ENCODE measurements at places on chromosomes 11 and 22.

- DNase-seq = no peak
Measured at GRCh38 chr11:69726019-69726418, 22.2 kb upstream of the FGF19 start.

GRCh38 chr11:83542861-83543260 is 256.7 kb upstream of the CCDC90B start:
- no peak for DNase-seq

DNA sequence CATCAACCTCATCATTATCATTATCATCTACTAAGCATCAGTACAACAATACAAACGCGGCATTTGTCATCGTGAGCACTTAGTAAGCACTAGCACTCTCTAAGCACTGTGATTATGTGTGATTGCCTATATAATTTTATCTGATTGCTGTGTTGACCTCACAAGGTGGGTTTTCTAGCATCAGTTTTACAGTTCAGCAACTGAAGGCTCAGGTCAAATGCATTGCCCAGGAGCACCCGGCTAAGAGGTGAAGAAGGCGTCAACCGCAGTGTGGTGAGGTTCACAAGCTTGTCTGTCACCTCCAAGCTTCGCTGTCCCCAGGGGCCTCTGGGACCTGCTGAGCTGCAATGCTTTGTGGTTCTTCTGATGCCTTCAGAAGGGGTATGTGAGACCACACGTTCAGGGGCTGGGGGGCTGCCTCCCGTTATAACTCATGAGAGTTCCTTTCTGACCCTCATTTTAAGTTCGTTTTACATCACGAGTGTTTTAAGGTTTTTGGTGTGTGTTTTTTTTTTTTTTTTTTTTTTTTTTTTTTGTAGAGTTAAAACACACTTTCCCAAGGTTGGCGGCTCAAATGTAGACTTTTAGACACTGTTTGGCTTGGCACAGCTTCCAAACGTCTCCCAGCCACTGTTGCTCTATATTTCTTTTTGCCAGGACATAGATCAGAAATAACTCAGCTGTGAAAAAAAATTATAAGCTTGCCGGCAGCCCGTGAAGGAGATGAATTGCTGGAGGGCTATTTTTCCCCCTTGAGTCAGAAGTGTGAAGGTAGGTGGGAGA is 33.8 kb upstream of the SCUBE1 start:
- DNase-seq = no peak

DNA sequence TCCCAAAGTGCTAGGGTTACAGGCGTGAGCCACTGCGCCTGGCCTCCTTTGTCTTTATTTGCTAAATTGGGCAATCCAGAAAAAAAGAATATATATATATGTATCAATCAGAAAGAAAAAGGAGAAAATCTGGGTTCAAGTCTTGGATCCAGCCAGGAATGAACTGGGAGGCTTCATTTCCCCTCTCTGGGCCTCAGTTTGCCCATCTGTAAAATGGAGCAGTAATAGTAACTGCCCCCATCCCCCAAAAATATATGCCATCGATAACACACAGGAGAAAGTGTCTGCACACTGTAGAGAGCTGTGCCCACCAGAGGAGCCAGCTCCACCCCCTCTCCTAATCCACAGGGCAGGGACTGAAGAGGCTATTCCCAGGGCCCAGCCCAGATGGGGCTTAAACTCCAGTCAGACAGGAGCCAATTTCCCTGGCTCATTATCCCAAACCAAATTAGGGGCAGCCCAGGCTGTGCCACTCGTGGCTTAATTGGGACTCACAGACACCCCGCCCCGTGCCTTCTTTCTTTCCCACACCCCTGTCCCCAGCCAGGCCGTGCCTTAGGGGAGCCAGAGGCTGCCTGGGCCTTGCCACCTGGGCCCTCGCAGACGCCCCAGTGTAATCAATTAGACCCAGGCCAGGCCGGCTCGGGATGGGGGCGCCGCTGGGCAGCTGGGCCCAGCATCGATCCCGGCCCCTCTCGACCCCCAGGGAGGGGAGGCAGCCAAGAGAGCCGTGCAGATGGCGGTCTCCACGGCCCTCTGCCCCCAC is 171.5 kb downstream of the MN1 start:
- DNase-seq = no peak

All from activated naive CD4-positive, alpha-beta T cell treated with anti-CD3 and anti-CD28 coated beads, Interleukin-2, amount 50 U/mL, for 16 hours (primary cell).